ENCODE measurements at places on chromosomes 3 and 15.

DNA sequence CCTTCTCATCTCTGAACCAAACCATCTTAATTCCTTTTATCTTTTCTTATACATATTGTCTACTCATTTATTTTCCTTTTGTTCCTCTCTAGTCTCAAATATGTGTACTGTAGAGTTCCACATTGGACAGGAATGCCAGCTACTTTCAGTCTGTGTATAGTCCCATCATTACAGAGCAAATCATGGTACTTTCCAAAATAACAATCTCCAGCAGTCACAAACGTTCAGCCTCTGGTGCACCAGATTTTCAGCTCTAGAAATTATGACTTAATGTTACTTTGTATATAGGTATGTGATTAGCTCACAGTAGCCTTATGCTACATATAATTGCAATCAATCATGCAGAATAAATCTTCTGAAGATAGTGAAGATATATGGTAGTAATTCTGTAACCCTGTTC is 32.5 kb upstream of the TM4SF4 start:
- DNase-seq: no peak

DNA sequence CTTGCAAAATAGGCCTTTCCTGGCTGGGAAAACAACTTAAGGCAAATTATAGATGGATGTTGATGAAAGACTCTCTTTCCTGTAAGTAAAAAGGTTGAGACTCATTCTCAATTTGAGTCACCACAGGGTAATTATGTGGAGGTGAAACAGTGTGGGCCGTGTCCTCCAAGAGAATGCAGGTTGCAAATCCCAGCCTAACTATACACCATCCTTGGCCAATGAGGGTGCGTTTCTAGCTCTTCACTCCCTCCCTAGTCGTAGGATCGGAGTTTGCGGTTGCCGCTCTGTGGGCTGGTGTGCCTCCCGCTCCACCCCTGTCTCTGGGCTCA is 259.9 kb downstream of the PLCL2 start:
- DNase-seq: no peak

DNA sequence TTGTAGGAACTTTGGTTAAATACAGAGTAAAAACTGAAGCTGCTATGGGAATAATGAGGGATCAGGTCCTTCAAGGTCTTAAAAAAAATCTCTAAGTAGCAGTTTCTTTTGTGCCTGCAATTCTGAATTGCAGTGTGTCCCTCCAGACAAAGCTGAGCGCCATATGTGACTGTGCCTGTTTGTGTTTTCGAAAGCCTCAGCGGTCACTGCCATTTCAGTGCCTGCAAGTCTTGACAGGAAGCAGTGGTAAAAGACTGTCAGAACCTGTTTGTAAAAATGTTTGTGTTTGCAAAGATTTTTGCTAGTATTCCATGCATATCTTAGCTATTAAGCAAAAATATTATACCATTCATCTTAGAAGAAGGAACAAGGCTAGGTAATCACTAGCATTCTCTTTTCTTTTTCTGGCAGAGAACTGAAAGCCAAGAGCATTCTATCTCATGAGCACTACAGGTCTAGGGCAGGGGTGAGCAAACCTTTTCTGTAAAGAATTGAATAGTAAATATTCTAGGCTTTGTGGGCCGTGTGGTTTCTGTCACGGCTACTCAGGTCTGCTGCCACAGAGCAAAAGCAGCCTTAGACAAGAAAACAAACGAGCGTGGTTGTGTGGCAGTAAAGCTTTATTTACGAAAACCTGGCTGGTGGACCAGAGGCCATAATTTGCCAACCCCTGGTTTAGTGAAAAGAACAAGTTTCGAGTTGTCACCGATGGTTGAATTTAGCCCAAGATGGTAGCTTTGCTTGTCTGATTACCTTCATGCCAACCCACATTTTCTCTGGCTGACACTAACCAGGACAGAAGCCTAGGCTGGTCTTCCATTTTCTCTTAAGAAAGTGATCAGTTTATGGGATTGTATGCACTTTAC is 134.4 kb downstream of the CACNA1D start:
- DNase-seq: no peak

DNA sequence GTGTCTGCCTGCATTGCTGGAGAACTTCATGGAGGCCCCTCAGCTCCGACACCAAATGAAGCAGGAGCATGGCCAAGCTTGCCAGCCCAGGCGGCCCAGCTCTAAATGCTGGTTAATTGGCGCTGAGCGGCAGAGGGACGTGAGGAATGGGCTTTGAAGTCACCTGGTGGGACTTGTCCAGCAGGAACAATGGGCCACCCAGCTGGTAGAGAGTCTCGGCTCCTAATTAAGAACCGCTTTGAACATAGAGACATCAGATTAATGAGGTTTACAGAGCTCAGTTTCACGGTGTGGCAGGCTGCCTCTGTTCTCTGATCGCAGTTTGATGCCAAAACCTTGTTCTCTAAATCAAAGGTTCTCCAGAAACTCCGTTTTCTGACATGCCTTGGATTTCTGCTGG is 77.5 kb upstream of the LINGO1 start:
- no peak for DNase-seq

DNA sequence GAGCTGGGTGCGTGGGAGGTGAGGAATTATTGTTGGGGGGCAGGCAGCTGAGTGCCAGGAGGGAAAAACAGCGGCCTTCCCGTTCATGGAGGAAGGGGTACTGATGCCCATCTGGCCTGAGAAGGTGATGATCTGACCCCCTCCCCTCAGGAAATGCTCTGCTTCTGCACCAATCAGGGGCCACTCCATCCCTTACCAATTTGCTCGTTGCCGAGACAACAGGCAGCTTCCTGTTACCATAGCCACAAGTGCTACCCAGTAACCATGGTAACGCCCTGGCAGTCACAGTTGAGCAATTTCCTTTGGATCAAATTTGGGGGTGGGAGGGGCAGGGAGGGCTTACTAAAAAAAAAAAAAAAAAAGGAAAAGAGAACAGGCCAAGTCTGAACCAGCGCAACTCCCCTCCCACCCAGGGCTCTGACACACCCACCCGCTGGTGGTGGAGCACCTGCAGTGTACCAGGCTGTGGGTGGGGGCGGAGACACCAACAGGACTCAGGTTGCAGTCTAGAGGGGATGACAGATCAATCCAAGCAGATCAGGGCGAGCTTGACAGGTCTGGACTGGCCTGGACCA is 13.7 kb downstream of the CELF6 start:
- peak; percentile 10 for DNase-seq

- DNase-seq: no peak
These were observed 353.1 kb upstream of the ALCAM start for GRCh38 chr3:105013657-105014056.
